HTR-8/SVneo (cell line): ENCODE measurements at places on chromosomes 2 and 18.

GRCh38 chr18:76980663-76981395 is 151.8 kb downstream of the MBP start:
- no peak for DNase-seq

DNA sequence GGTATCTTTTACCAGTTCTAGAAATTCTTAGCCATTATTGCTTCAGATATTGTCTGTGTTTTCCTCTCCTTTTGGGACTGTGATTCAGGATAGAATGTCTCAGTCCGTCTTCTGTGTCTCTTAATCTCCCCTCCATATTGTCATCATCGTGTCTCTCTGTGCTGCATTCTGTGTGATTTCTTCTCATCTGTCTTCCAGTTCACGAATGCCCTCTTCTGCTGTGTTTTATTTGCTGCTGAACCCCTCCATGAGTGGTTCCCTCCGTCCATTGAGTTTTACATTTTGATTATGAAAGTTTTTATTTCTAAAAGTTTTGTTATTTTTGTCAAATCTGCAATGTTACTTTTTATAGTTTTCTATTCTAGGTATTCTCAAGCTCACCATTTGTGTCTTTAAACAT is 11.7 kb downstream of the D2HGDH start:
- no peak for DNase-seq

- DNase-seq = no peak
Observed at GRCh38 chr2:172239944-172240590, 137.4 kb upstream of the DLX2 start.

- no peak for DNase-seq
Observed at GRCh38 chr2:190849774-190850173, 30.8 kb upstream of the GLS start.

DNA sequence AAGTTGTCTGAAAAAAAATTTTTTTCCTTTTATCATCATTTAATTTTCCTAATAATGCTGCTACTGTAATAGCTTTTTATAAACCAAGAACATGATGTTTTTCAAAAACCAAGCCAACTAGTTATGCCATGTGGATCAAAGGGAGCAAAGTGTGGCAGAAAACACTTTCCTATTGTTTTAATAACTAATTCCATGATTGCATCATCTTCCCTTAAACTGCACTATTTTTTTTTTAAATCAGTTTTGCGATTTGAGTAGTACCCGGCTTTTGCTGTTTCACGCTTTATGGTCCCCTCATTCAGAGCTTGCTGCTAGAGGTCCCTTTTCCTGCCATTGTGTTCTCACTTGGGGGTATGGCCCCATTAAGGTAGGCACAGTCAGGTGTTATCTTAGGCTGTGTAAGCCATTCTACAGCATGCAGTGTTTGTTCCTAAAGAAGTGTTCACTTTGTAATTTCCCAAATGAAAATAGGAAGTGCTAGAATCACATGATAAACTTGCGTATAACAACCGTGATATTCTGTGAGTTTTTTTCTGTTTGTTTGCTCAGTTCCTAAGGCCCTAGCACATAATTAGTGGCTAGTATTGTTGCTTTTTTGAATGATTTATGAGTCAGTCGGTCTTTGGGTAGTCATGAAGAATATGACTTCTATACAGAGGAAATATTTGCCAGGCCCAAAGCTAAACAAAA is 225.8 kb downstream of the PTGR3 start:
- DNase-seq = no peak

DNA sequence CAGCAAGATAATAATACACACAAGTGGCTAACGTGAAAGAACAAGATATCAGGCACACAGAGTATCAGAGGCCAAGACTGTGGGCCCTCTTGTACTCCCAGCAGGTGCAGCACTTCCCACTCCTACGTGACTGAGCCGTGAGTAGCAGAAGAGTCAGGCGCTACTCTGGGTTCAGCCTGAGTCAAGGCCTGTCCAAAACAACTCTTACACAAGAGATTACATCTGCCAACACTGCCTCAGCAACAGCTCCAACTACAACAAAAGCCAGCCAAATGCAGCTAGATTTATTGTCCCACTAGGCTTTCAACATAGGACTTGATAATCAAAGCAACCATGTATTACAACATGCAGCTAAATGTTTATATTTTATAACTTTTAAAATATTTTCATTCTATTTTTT is 56.2 kb downstream of the ITSN2 start:
- DNase-seq = no peak

DNA sequence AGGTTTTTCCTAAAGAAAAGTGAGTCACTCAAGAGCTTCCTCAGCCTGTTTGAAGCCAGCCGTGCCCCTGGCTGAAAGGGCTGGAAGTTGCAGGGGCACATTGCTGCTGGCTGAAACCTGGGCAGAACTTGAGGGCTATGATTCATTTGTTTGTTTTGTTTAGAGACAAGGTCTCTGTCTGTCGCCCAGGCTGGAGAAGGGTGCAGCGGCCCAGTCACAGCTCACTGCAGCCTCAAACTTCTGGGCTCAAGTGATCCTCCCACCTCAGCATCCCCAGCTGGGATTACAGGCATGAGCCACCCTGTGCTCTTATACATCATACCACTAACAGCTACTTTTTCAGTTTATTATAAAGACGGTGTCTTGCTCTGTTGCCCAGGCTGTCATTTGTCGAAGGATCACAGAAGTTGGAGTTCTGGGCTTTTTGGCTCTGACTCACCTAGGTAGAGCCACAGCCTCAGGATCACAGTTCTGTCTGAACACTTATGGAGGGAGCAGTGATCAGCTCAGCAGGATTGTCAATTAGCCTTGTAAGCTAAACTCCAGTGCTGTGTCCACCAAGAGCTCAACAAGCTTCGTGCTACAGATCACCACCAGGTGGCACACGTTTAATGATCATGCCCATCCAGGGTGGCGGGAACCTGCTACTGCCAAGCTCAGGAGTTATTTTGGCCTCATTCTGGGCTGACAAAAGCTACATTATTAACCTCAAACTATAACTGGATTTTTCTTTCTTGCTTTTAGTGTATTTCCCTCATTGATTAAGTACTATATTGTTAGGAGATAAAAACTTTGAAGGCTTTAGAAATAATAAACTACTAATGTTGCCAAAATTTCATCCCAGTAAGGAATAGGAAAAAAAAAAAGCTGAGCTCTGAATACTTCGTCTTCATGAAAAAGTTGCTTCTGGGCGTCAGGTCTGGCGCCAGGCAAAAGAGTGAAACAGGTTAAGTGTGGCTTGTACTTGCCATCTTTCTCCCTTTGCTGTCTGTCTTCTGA is 57.9 kb downstream of the ARHGEF33 start:
- DNase-seq = peak; percentile 87

- DNase-seq = peak; percentile 72
Observed at GRCh38 chr2:172172513-172173173, 69.9 kb upstream of the DLX2 start.
